NCI-H1048 (cell line): ENCODE measurements at places on chromosomes 1 and 21.

DNA sequence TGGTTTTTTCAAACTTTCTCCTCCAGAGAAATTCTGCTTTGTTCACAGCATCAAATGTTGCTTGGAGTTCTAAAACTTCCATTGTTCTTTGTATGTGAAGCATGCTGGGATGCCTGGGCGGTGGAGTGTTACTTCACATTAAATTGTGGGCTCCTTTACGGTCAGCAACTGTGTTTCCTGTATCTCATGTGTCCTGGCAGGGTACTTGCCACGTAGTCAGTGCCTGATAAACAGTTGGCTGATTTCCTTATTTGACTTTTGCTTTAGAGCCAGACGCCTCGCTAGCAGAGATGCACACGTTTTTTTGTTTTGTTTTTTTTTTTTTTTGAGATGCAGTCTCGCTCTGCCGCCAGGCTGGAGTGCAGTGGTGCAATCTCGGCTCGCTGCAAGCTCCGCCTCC is 96.7 kb downstream of the UCK2 start:
- no peak for DNase-seq

DNA sequence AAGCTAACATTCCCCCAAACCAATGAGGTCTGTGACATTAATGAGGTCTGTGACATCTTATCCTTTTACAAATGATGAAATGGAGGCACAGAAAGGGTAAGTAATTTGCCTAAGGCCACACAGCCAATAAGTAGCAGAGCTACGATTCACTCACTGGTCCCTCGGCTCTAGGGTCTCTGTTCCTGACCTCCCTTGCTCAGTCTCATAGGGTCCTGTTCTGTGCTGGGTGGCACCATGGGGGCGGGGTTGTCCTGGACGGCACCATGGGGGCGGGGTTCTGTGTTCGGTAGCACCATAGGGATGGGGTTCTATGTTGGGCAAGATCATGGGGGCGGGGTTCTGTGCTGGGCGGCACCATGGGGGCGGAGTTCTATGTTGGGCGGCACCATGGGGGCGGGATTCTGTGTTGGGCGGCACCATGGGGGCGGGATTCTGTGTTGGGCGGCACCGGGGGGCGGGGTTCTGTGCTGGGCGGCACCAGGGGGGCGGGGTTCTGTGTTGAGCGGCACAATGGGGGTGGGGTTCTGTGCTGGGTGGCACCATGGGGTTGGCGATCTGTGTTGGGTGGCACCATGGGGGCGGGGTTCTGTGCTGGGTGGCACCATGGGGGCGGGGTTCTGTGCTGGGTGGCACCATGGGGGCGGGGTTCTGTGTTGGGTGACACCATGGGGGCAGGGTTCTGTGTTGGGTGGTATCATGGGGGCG is 55.6 kb downstream of the CLSTN1 start:
- no peak for DNase-seq

GRCh38 chr1:169697755-169698154 is 13.7 kb downstream of the SELL start:
- no peak for DNase-seq

- DNase-seq, result no peak
Observed at GRCh38 chr1:151701515-151701914, 15.1 kb downstream of the CELF3 start.

GRCh38 chr1:200328379-200328778 is 81.5 kb downstream of the ZNF281 start:
- no peak for DNase-seq
